Left lung (tissue), 14 donors: ENCODE measurements at places on chromosomes 16 and 17. TPM values are rescaled to one million over a fixed set of nuclear protein-coding genes. Genes with fewer than 3 reads are reported as not detected.
A peak's percentile ranks its signal among the peaks of the same experiment; 100 is the strongest.

TAC4 gene
- polyA plus RNA-seq: 0.65 TPM

MC1R gene
- 3.1 TPM for polyA plus RNA-seq

PRSS36 gene
- 2.2 TPM for polyA plus RNA-seq

CACNG3 gene
- polyA plus RNA-seq: 0.09 TPM

- H3K4me3 ChIP-seq: no peak overlapping the region
- no peaks in the 10 kb centered on the region for H3K4me1 ChIP-seq
- peaks cover 12% of the 10 kb centered on the region for H3K27me3 ChIP-seq
- DNase-seq: no peak
- no peaks in the 10 kb centered on the region for H3K36me3 ChIP-seq
- H3K27ac ChIP-seq: no peak overlapping the region
Observed at GRCh38 chr17:7806587-7806986, 27.4 kb upstream of the KDM6B start.

DNA sequence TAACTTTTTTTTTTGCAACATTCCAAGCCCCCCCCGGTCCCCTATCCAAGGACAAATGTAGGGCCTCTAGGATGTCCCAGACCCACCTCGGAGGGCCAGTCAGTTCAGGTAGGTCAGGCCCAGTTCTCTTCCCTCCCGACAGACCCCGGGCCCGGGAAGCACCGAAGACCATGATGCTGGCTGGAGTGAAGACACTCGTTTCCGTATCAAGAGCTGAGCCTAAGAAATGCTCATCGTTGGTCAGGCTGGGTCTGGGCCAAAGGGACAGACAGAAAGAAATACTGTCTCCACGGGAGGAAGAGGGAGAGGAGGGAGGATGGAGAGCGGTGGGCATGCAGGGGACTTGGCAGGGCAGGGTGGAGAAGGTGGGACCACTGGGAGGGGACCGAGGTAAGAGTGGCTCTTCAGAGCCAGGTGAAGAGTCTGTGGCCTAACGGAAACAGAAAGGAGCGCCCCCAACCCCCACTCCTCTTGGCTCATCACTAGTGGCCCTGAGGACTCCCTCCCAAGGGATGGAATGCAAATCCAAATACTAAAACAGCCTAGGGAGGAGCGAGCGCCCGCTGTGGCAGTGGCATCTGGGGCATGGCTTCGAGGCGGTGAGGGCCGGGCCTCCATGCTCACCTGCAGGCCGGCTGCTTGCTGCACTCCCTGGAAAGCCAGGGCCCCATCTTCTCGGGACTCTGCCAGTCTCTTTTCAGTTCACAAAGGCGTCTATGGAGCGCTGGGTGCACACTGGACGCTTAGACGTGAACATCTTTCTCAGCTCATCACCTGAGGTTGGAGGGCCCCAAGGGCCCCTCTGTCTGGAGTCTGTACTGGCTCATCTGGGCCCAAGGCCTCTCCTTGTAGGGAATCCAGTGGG, 1.7 kb upstream of the ROGDI start:
- peak overlapping the region; percentile 88 for H3K4me3 ChIP-seq
- DNase-seq: no peak
- no peaks in the 10 kb centered on the region for H3K27me3 ChIP-seq
- H3K4me1 ChIP-seq: peaks cover 42% of the 10 kb centered on the region
- H3K36me3 ChIP-seq: peaks cover 60% of the 10 kb centered on the region

DNA sequence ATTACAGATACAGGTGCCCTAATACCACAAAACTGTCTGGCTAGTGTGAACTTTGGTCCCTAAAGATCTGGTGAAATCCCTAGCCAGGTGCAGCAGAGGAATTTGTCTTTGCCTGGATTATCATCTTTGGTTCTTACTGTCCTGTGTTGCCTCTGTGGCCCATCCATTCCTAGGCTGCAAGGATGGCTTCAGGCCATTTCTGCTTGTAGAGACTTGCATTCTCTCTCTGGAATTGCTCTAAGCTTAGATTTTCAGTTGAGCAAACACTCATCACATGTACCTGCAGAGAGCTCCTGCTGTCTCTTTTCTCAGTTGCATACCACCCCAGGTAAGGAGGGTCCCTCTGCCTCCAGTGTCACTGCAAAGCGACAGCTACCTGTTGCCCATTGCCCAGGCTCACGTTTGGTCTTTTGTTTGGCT, 114.9 kb downstream of the PRKCA start:
- no peak for DNase-seq
- no peak overlapping the region for H3K4me3 ChIP-seq
- no peaks in the 10 kb centered on the region for H3K36me3 ChIP-seq
- no peaks in the 10 kb centered on the region for H3K27me3 ChIP-seq
- H3K4me1 ChIP-seq: peaks cover 5% of the 10 kb centered on the region
